Naive thymus-derived CD8-positive, alpha-beta T cell (primary cell): ENCODE measurements at places on chromosomes 13 and 19. TPM values are rescaled to one million over a fixed set of nuclear protein-coding genes. Genes with fewer than 3 reads are reported as not detected.

DNA sequence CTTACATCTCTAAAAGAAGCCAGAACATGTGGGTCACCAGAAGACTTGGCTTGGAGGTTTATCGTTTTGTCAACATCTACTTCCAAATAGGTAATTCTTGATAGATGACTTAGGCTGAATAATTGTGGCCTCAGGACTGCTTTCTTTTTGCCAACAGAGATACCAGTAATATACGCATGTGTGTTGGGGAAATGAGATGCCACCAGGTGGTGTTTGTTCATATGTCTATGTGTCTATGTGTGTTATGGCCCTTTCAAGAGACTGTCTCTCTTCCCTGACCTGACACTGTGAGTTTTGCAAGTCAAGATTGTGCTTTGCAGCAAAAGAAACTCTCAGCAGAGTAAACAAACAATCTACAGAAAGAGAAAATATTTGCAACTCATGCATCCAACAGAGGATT, 31.6 kb upstream of the METTL21C start:
- no peak for DNase-seq

DNA sequence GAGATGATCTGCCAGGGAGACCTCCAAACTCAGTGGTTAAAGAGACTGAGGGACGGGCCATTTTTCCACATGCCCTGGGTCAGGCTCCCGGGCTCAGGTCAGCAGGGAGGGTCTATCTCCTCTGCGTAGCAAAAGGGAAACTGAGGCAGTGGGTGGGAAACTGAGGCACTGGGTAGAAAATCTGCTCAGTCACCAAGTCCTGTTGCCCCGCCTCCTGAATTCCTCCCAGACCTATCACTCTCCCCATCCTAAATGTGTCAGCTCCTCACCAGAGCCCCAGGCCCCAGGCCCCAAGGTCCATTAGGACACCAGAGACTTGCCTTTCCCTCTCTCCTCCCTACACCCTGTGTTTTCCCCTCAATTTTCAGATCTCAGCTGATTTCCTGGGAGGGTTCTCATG, 2.4 kb downstream of the CD320 start:
- DNase-seq, result no peak

DNA sequence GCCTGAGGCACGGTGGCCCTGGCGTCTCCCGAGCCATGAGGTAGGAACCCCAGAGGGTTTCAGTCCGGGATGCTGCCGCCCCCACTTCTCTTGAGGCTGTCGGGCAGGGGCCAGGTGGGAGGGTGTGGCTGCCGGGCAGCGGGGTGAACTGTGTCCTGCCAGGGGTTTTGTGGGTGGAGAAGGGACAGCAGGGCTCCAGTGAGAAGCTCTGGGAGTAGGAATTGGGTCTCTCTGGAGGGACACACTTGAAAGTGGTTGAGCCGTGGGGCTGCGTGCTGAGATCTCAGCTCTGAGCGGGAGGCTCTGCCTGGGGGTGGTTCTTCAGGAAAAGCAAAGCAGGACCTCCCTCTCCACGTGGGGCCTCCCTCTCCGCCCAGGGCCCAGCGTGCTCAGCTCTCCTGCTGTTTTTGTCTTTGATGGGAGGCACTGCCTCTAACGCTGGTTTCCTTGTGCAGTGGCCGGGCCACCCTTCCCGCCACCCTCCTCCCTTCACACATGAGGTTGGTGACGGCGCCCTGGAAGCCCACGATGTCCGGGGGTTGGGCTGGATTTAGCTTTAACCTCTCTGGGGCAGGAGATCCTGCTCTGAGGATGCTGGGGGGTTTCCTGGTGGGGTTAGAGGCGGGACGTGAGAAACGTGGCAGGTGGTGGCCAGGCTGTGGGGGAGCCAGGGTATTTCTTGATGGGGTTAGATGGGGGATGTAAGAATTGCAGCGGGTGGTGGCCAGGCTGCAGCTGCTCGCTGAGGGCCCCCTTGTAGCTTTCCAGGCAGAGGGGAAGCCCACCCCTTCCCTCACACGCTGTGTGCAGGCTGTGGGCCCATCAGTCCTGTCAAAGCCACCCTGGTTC, 15.3 kb upstream of the ZNF554 start:
- DNase-seq, result no peak

- no peak for DNase-seq
Measured at GRCh38 chr13:108276060-108276459, 6.5 kb downstream of the TNFSF13B start.

Gene ATP7B
- total RNA-seq, result 1.2 TPM

Gene ZNF880
- total RNA-seq, result 46.5 TPM
